ENCODE measurements at places on chromosomes 16 and 17.

DNA sequence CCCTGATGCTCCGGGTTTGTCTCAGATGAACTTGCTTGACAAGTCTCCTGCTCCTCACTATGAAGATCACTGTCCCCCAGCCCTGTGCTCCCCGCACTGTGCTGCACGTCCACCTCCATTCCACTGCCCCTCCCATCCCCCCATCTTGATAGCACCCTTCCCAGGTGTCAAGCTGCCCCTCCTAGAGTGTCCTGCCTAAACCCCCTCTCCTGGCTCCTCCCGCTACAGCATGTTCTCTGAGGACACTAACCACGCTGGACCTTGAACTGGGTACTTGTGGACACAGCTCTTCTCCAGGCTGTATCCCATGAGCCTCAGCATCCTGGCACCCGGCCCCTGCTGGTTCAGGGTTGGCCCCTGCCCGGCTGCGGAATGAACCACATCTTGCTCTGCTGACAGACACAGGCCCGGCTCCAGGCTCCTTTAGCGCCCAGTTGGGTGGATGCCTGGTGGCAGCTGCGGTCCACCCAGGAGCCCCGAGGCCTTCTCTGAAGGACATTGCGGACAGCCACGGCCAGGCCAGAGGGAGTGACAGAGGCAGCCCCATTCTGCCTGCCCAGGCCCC lies 18.5 kb downstream of the DEXI start:
- no peak for DNase-seq

DNA sequence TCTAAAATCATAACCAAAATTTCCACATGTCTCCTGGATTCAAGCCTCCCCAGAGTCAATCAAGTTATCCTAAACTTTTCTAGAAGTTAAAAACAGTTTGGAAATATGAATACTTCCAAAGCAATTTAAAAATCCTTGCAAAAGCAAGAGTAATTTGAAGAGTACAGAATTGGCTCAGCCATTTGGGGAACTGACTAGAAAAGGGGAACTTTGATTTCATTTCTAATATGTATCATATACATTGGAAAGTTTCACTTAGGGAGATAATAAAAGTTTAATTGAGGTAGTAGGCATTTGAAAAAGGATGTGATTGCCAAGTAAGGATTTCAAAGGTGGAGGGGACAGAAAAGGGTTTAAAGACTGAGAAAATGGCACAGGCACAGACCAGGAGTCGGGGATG lies 9.0 kb upstream of the SLFN12L start:
- no peak for DNase-seq

DNA sequence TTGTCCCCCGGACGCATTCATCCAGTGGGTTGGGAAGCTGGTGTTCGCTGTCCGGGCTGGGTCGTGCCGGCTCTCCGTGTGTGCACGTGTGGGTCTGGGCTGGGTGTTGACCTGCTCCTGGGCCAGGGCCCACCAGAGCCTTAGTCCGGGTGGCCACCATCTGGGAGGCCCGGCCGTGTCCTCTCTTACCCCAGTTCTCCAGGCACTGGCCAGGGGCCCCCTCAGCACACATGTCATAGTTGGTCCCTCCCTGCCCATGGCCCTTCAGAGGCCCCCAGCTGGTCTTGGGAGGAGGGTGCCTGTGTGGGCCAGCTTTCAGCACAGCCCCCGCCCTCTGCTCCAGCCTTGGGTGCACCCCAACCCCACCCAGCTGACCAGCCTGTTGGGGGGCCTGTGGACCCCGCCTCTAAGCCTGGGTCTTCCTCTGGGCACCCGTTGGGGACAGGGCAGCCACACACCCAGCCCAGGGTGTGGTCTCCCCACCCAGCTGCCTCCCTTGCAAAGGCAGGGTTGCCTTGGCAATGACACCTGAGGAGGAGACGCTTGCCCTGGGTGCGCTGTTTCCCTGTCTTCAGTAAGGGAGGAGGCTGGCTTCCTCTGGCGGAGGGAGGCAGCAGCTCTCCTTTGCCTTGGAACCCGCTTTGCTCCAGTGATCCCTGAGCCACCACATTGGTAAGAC lies 77.4 kb downstream of the JPH3 start:
- DNase-seq: no peak

GRCh38 chr17:46995841-46996571 lies 17.0 kb upstream of the RPRML start:
- DNase-seq: peak; percentile 65

DNA sequence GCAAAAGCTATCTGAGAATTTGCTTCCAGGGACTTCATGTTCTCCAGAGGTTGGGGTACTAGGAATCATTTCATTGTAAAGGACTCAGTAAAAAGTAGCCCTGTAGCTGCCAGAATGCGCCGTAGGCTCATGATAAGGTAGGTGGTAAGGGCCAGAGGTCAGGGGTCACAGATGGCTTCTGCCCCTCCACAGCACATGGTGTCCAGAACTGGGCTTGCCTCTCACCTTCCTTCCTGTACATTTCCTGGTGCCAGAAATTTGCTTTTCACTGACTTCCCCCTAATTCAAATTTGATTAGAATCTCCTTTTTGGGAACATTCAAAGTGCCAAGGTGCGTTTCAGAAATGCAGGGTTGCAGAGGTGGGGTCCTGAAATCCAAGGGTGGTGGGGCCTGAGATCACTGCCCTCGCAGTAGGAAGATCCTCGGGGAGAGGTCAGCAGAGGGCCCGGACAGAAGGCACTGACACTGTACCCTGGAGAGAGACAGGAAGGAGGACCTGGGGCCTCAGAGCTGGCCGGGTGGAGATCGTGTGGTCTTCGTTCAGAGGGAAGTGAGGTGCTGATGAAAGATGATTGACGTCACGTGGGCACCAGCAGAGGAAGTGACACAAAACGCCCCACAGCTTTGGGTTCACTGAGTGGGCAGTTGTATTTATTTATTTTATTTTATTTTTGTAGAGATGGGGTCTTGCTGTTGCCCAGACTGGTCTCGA lies 25.5 kb upstream of the METRNL start:
- DNase-seq: no peak

- DNase-seq: no peak
Observed at GRCh38 chr17:4341616-4341977, 24.9 kb downstream of the UBE2G1 start.

DNA sequence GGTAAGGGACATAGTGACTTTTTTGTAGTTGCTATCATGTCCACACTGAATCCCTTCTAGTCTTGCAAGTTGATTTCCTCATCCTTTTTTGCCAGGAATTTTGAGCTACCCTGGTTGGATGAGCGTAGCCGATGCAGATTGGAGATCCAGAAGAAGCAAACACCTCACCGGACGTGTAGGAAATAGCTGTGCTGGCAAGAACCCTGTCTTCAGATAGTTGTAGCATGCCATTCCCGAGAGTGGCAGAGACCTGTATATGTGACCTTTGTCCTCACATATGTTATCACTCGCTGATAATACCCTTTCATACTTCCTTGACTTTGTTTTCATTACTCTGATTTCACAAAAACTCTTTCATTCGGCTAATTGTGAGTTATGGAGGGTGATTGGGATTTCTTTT lies 6.2 kb upstream of the CASC3 start:
- DNase-seq: peak; percentile 47

Measured in endothelial cell of umbilical vein (primary cell).